ENCODE measurements at places on chromosomes 6 and 20. TPM values are rescaled to one million over a fixed set of nuclear protein-coding genes. Genes with fewer than 3 reads are reported as not detected.

The DHX35 gene
- polyA plus RNA-seq = 15.5 TPM

The SLC32A1 gene
- polyA plus RNA-seq = not detected

The NRN1 gene
- 9.9 TPM for polyA plus RNA-seq

The SAPCD1 gene
- polyA plus RNA-seq = 6.6 TPM

DNA sequence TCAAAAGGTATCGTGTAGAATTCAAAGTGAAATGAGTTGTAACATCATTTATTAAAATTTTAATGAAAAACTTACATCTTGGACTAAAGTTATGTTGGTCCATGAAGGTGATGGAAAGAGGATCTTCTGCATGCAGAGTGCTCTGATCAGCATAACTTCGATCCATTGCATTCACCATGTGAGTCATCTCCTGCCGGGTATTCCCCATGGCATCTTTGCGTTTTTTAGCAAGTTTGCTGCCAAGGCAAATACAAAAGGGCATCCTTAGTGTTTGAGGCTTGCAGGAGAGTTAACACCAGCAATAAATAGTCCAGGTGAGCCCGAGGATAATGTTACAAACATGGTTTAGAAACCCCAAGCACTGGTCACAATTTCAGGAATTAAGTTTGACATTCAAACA is 104.2 kb upstream of the THEMIS start:
- DNase-seq = no peak

DNA sequence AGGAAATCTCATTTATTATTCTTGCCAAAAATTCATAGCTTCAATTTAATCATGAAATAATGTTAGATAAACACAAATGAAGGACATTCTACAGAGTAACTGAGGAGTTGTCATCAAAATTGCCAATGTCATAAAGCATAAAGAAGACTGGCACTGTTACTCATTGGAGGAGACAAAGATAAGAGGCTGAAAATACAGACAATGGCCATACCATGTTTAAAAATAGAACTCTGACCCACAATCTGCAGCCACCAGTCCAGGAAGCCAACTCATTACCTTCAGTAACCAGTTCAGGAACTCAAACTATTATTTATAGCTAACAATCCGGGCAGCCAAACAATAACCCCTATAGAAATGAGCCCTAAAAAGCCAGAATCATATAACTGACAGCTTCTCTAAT is 795.6 kb downstream of the TENT5A start:
- DNase-seq = no peak

DNA sequence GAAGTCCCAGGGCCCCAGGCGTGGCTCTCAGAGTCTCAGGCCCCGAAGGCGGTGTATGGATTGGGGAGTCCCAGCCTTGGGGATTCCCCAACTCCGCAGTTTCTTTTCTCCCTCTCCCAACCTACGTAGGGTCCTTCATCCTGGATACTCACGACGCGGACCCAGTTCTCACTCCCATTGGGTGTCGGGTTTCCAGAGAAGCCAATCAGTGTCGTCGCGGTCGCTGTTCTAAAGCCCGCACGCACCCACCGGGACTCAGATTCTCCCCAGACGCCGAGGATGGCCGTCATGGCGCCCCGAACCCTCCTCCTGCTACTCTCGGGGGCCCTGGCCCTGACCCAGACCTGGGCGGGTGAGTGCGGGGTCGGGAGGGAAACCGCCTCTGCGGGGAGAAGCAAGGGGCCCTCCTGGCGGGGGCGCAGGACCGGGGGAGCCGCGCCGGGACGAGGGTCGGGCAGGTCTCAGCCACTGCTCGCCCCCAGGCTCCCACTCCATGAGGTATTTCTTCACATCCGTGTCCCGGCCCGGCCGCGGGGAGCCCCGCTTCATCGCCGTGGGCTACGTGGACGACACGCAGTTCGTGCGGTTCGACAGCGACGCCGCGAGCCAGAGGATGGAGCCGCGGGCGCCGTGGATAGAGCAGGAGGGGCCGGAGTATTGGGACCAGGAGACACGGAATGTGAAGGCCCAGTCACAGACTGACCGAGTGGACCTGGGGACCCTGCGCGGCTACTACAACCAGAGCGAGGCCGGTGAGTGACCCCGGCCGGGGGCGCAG is at the start of gene HLA-A:
Gene HLA-A (plus strand): TSS at position 258 of the 778 bp plus-strand sequence. CDS start 22 bp downstream, at position 280.
- DNase-seq = peak; percentile 92

DNA sequence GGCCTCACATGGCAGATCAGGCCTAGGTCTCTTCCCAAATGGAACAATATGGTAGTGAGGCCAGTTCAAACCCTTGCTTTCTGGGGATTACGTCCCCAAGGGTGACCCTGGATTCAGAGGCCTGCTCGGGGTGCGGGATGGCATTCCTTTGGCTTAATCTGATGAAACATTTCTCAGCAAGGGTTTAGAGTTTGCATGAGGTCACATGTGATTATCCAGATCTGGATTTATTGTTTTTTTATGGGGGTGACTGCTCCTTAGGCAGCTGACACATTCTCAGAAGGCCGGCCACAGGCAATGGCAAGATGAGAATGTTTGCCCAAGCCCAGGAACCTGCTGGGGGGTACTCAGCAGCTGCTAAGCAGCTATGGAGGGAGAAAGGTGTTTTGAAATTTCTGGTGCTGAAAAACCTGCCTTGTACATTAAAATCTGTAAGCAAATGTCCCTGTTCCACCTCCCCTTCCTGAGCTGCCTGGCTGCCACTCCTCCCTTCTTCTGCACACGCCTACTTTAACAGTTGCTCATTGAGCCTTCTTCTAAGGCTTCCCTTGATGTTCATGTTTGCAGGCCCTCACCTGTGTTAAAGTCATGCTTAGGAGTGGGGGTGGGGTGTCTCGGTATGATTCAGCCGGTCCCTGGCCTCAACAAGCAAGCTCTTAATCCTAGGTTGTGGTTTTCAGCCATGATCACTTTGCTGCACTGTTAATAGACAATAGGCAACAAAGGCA is 37.9 kb upstream of the FUCA2 start:
- no peak for DNase-seq

Data from right lung (tissue), 10 donors.